ENCODE measurements at places on chromosomes 5 and 9.

DNA sequence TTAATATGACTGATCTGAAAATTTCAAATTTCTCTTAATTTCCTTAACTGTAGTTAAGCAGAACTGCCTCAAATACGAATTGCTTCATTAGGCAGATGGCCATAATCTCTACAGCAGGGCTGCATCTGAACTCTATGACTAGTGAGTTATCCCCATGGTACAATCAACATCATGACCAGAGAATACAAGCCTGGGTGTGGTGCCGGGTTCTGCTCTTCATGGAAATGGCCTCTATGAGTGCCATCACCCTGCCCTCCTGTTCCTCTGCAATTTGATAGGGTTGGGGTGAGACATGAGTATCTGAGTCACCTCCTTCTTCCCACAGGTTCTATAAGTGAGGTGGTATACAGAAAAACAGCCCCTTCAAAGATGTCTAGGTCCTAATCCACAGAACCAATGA lies 235.9 kb downstream of the AP3B1 start:
- no peak for DNase-seq

GRCh38 chr9:129708793-129709192 lies 43.3 kb downstream of the PRRX2 start:
- DNase-seq, result no peak

- no peak for DNase-seq
Measured at GRCh38 chr5:151470439-151470838, 23.0 kb downstream of the SLC36A1 start.

DNA sequence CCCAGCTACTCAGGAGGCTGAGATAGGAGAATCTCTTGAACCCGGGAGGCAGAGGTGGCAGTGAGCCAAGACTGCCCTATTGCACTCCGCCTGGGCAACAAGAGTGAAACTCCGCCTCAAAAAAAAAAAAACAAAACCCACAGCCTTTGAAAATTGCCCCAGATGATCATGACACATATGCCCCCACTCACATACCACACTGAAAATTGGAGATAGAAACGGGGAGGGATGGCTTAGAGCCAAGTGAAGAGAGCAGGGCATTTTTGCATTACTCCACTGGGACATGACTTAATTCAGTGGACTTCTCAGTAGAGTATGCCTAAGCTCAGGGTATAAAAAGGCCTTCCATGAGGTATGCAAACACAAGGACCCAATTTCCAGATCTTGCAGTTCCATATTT lies 309.3 kb downstream of the BNC2 start:
- no peak for DNase-seq

All from hematopoietic multipotent progenitor cell treated with erythropoietin and hydrocortisone succinate and interleukin-3 and kit ligand, for 17 days (in vitro differentiated cells).